ENCODE measurements at places on chromosomes 7 and 10. TPM values are rescaled to one million over a fixed set of nuclear protein-coding genes. Genes with fewer than 3 reads are reported as not detected.

DGKI gene
- 0.67 TPM for total RNA-seq

- H3K36me3 ChIP-seq = no peaks in the 10 kb centered on the region
- DNase-seq = no peak
- H3K27me3 ChIP-seq = no peaks in the 10 kb centered on the region
- H3K27ac ChIP-seq = no peak overlapping the region
- no peak overlapping the region for H3K4me3 ChIP-seq
Measured at GRCh38 chr10:70378122-70378521, 4.3 kb downstream of the LRRC20 start.

- H3K4me1 ChIP-seq = no peaks in the 10 kb centered on the region
- no peak overlapping the region for H3K27ac ChIP-seq
- no peak for DNase-seq
- H3K27me3 ChIP-seq = no peaks in the 10 kb centered on the region
Measured at GRCh38 chr10:1196656-1197055, 140.5 kb downstream of the WDR37 start.

- no peak overlapping the region for H3K4me3 ChIP-seq
- no peaks in the 10 kb centered on the region for H3K27me3 ChIP-seq
- no peaks in the 10 kb centered on the region for H3K36me3 ChIP-seq
- DNase-seq = no peak
- no peak overlapping the region for H3K27ac ChIP-seq
- H3K4me1 ChIP-seq = no peaks in the 10 kb centered on the region
Measured at GRCh38 chr7:3977391-3977790, 676.3 kb downstream of the SDK1 start.

DNA sequence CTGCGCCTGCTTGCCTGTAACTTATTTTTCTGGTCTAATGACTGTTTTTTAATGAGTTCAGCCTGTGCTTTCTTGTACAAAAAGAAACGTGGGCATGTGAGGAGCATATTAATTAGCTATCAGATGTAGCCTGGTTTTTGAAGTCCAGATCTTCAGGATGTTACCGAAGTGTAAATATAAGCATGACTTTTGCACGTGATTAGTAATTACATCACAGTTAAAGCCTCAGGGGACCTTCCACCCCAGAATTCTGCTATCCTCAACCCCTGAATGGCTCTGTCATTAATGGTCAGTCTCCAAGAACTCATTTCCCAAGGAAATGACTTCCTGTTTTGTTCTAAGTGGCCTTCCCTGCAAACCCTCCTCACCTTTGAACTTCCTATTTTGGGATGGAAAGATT, 2.1 kb upstream of the PRXL2A start:
- no peaks in the 10 kb centered on the region for H3K36me3 ChIP-seq
- H3K4me3 ChIP-seq = no peak overlapping the region
- no peaks in the 10 kb centered on the region for H3K27me3 ChIP-seq
- H3K27ac ChIP-seq = no peak overlapping the region
- no peak for DNase-seq
- peaks cover 11% of the 10 kb centered on the region for H3K4me1 ChIP-seq

FRA10AC1 gene
- 19.4 TPM for total RNA-seq

SUN3 gene
- not detected for total RNA-seq

TRIM4 gene
- 23.9 TPM for total RNA-seq

- no peaks in the 10 kb centered on the region for H3K4me1 ChIP-seq
- no peaks in the 10 kb centered on the region for H3K27me3 ChIP-seq
- no peak overlapping the region for H3K27ac ChIP-seq
- H3K36me3 ChIP-seq = no peaks in the 10 kb centered on the region
- no peak for DNase-seq
Measured at GRCh38 chr10:104622598-104623209, 18.4 kb upstream of the SORCS3 start.

MMP21 gene
- not detected for total RNA-seq

DNA sequence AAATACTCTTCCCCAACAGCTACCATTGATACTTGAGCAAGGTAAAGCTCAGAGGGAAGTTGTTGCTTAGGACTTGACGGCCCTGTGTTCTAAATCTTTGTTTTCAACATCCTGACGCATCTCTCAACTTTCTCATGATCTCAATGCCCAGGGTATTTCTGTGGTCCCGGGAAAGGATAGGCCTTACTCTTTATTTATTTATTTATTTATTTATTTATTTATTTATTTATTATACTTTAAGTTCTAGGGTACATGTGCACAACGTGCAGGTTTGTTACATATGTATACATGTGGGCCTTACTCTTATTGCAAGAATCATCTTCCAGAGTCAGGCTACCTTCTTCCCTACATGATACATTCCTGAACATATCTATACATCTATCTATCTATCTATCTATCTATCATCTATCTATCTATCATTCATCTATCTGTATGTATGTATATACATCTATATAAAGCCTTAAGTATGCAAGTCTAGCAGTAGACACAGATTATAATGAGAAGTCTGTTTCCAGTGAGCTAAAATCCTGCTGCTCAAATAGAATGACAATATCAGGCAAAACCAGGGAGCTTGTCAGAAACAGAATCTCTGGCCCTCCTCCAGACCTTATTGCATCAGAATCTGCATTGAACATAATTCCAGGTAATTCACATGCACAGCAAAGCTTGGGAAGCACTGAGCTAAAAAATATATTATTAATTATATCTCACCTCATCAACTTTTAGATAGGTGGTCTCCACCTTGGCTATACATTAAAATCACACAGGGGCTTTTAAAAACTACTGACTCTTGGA, 12.2 kb upstream of the CPA5 start:
- no peak overlapping the region for H3K27ac ChIP-seq
- H3K36me3 ChIP-seq = no peaks in the 10 kb centered on the region
- H3K4me3 ChIP-seq = no peak overlapping the region
- no peak for DNase-seq
- no peaks in the 10 kb centered on the region for H3K4me1 ChIP-seq

DNA sequence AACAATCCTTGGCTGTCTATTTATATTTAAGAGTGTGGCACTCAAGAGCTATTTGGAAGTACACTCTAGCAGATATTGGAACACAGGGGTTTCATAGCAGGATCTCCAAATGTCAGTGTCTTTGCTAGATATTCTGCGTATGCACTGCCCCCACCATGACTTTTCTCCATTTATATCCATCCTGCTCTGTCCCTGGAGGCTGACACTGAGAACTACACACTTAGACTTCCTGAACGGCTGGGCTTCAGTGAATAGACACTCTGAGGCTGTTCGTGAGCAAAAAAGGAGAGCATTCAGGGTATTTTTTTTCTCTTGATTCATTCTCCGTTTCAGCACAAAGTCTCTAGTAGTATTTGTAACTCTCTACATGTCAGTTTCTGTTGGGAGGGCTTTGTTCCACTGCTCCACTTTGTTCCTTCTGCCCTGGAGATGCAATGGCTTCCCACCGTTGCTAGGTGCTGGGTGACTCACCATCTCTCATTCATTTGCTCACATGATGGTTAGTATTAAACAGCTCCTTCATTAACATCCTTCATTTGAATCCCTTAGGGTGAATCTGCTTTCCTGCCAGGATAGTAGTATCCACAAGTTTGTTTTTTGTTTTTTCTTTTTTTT, 155.9 kb upstream of the SLC13A1 start:
- H3K4me3 ChIP-seq = no peak overlapping the region
- H3K4me1 ChIP-seq = no peaks in the 10 kb centered on the region
- no peak overlapping the region for H3K27ac ChIP-seq
- no peaks in the 10 kb centered on the region for H3K36me3 ChIP-seq
- H3K27me3 ChIP-seq = no peaks in the 10 kb centered on the region
- DNase-seq = no peak

DNA sequence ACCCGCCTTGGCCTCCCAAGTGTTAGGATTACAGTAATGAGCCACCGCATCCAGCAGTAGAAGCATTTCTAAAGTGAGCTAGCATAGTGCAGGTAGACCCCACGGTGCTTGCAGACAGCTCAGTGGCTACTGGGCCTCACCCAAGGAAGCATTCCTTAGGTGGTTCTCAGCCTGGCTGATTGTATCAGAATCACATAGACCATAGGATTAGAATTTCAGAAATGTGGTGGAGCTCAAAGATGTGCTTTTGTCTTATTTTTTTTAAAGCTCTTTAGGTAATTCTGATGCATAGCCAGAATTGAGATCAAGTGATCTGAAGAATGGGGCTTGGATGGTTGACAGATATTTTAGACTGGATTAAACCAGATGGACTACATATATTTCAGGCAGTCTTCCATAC, 10.9 kb downstream of the ANLN start:
- no peak overlapping the region for H3K4me3 ChIP-seq
- H3K36me3 ChIP-seq = no peaks in the 10 kb centered on the region
- no peak overlapping the region for H3K27ac ChIP-seq
- H3K4me1 ChIP-seq = no peaks in the 10 kb centered on the region
- H3K27me3 ChIP-seq = no peaks in the 10 kb centered on the region
- DNase-seq = no peak

DNA sequence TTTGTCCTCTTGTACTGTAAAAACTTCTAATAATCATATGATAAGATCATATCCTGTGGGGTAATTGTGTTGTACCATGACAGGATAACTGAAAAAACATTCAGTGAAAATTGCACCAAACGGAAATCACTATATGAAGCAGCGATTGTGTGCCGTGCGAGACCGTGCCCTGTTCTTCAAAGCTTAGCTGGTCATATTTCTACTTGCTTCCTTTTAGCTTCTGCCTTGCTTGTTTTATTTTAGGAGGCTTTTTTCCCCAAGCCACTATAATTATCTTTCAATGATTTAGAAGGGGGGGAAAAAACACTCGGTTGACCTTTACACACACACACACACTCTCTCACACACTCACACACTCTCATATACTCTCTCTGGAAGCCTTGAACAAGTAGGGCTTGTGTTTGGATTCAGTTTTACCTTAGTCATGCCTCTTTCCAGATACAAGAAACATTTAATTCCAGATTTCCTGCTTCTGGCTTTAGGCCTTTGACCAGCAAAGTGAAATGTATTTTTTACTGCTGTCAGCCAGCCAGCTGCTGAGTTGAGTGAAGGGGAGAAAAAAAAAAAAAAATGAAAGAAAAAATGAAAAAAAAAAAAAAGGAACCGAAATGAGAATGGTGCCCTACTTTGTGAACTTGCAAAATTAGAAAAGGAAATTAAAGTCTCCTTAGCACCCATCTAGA, 181.4 kb downstream of the ARID5B start:
- peak; percentile 16 for DNase-seq
- no peaks in the 10 kb centered on the region for H3K27me3 ChIP-seq
- H3K4me1 ChIP-seq = peaks cover 11% of the 10 kb centered on the region
- H3K36me3 ChIP-seq = peaks cover 6% of the 10 kb centered on the region
- peak overlapping the region; percentile 72 for H3K27ac ChIP-seq

- H3K36me3 ChIP-seq = no peaks in the 10 kb centered on the region
- no peak overlapping the region for H3K4me3 ChIP-seq
- no peak overlapping the region for H3K27ac ChIP-seq
- no peaks in the 10 kb centered on the region for H3K4me1 ChIP-seq
- no peaks in the 10 kb centered on the region for H3K27me3 ChIP-seq
- DNase-seq = no peak
Measured at GRCh38 chr10:3199488-3199887, 26.9 kb upstream of the PITRM1 start.

DNA sequence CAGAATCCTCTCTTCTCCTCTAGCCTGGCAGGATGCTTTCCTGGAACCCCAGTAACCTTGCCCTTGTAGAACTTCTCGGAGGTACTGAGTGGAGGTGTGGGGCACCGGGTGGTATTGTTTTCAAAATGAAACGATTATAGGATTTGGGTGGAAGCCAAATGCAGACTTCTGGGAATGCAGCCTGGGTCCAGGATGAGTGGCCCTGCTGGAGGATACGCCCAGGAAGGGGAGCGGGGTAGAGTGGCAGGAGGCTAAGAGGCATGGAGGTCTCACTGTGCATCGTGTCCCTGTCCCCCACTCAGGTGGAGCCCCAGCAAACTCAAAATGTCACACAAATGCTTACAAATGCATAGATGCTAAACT, 109.1 kb upstream of the PPIF start:
- peaks cover 8% of the 10 kb centered on the region for H3K4me1 ChIP-seq
- no peak for DNase-seq
- H3K27me3 ChIP-seq = no peaks in the 10 kb centered on the region
- no peak overlapping the region for H3K4me3 ChIP-seq
- no peaks in the 10 kb centered on the region for H3K36me3 ChIP-seq
- H3K27ac ChIP-seq = no peak overlapping the region
